ENCODE measurements at places on chromosomes 6 and 20.

DNA sequence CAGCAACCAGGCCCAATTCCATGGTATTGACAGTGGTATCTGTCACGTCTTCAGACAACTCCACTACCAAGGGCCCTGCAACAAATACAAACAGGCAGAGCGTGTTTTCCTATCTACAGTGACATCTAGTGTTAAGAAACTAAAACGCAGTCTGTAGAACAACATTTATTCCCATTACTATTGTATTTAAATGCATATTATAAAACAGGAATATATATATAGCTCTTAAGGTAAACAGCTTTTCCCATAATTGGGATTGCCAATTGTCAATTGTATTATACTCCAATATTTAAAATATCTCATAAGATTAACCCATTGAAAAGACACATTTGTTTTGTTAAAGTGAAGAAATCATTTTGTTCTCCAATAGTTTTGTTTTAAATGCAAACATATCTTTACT lies 97.2 kb downstream of the KIF16B start:
- no peak for DNase-seq

DNA sequence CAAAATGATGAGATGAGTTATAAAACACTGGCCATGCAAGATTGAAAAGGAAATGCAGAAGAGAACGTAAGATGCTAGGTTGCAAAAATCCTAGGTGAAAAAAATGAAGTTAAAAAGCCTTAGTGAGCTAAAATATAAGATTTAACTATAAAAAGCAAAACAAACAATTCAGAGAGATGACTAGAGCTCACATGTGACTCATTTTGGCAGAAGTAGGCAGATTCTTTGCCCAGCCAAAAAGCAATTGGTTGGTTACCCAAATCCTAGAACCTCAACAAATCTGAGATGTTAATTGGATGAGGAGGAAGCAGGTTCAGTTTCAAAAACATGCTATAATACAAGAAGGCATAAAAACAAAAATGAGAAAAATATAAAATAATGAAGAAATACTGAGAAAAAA lies 249.1 kb downstream of the OGFRL1 start:
- DNase-seq, result no peak

DNA sequence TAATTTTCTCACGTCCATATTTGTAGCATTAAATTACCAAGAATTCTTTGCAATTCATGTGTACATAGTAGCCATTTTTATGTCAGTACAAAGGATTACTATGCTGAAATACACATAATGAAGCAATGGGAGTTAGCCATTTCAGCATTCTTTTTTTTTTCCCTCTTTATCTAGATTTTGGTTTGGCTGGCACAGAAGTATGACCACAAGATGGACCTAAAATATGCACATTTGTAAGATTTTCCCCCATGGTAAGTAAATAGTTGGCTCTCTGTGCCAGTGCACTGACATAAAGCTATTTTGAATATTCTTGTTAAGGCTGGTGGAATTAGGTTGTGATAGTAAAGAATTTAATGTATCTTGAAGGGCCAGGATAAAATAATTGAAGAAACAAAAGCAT lies 486.1 kb upstream of the BTBD3 start:
- no peak for DNase-seq

DNA sequence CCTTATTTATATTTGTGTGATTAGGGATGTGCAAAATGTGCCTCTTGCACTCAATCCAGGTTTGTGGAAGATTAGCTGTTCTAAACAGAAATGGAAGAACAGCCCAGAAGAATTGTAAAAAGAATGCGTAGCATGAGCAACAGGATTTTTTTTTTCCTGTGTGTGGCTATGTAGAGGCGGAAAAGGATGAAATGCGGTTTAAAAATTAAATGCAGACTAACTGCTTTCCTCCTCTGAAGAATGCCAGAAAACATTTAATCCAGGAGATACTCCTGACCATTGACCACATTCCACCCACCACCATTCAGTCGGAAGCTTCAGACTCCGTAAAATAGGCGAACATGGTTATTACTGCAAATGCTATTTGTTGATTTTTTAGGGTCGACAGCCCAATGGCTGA lies 83.4 kb downstream of the BMP6 start:
- DNase-seq, result no peak

DNA sequence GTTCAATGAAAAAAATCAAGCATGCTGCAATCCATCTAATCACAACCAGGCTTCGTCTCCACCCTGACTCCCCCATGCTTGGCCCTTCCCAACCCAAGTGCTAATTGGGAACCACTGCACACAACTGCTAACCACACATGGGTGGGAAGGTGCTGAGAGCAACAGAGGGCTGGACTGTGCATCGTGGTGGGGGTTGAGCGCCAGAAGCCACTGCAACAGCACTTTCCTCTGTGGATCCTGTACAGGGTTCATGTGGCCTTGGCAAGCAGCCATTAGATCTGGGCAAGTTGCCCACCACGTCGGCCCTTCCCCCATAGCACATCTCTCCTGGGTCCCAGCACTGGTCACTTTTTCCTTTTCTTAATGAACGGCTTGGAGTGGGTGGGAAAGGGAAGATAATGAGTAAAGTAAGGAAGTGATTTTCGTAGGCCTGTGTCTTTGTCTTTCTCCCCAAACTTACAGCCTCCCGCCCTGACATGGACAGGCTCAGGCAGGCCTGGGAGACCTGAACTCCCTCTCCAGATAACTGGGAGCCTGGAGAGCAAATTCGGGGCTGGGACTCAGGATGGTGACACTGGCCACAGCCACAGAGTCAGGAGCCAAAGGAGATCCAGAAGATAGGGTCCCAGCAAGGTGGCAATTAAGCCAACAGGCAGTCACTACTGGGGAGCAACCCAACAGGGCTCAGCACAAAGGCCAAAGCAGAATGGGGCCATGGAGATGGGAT lies 34.4 kb upstream of the MRPS10 start:
- no peak for DNase-seq

DNA sequence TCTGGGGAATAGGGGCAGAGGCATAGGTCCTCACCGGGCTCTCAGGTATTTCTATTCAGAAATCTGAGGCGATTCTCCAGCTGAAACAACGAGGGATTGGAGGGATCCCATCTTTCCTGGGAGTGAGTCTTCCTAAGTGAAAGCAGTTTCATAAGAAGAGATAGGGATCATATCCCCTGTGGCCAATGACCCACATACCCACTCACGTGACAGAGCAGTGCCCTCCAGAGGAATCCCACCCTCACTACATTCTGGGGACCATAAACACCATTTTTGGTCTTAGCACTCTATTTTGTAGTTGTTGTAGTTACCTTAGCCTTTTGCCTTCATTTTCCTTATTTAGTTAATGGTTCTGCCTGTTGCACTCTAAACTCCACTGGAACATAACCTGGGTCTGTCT lies 121.1 kb downstream of the GPR63 start:
- no peak for DNase-seq

- no peak for DNase-seq
Measured at GRCh38 chr6:125101631-125102030, 51.9 kb upstream of the TPD52L1 start.

DNA sequence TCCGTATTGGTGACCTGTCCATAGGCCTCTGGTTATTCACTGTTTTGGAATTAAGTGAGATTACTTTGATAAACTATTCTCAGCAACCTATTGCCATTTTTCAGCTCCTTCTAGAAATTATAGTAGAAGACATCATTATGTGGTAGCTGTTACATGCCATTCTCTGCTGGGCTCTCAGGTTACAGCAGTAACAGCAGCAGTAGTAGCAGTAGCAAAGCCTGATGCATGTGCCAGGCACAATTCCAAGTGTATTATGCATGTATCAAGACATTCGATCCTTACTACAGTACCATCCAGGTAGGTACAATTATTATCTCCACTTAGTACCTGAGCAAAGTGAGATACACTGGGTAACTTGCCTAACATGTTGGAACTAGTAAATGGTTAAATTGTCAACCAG lies 74.3 kb downstream of the RPS12 start:
- DNase-seq, result no peak

DNA sequence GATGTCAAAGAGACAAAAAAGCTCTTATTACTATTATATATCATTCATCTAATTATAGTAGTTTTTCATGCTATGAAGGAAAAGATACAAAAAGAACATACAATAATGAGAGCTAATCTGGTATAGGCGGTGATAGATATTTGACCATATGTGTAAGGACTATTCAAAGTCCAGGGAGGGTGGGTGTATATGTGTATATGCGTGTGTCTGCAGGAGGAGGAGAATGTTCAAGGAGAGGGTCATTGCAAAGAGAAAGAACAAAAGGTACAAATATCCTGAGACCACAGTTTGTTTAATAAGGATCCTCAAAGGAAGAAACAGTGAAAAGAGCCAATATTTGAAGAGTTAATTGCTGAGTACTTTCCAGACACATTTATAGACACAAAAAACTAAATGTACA lies 1288.6 kb upstream of the CITED2 start:
- no peak for DNase-seq

DNA sequence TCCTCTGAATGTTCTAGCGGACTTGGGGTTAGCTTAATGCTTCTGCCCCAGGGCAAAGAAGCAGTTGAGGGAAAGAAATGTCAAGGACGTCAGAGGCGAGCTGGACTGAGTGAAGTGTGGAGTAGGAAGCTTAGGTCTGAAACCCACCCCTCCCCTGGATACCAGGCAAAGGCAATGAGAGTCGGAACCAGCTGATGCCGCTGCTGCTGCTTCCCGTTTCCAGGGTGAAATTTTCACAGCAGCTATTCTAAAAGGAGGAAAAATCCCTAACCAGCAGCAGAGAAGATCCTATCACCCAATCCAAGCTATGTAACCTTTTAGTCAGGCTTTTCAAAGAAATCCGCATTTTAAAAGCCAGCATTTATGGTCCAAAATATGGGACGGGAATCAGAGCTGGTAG lies 564.3 kb downstream of the LMBRD1 start:
- DNase-seq, result no peak

DNA sequence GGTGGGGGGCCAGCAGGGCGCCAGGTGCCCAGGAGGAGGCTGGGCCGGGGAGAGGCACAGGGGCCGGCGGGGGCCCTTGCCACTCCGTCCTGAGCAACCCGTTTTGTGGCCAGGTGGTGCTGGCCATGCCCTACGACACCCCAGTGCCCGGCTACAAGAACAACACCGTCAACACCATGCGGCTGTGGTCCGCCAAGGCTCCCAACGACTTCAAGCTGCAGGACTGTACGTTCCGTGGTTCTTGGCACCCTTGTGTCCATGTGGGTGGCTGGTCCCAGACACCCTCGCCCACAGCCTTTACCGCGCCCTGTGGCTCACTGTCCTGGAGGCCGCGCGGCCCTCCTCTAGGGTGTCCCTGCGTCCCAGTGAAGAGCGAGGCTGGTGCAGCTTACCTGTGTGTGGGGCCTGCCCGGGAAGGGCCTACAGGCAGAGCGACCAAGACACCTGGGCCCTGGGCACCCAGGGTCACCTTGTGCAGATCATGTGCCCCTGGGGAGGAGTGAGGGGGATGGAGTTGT lies 28.7 kb downstream of the PYGB start:
- no peak for DNase-seq

DNA sequence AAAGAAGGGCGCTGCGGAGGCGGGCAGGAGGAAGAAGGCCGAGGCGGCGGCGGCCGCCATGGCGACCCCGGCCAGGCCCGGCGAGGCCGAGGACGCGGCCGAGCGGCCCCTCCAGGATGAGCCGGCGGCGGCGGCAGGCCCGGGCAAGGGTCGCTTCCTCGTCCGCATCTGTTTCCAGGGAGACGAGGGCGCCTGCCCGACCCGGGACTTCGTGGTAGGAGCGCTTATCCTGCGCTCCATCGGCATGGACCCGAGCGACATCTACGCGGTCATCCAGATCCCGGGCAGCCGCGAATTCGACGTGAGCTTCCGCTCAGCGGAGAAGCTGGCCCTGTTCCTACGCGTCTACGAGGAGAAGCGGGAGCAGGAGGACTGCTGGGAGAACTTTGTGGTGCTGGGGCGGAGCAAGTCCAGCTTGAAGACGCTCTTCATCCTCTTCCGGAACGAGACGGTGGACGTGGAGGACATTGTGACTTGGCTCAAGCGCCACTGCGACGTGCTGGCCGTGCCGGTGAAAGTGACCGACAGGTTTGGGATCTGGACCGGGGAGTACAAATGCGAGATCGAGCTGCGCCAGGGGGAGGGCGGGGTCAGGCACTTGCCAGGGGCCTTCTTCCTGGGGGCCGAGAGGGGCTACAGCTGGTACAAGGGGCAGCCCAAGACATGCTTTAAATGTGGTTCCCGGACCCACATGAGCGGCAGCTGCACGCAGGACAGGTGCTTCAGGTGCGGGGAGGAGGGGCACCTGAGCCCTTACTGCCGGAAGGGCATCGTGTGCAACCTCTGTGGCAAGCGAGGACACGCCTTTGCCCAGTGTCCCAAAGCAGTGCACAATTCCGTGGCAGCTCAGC lies 780 bp downstream of the ZCCHC3 start:
- DNase-seq, result no peak

DNA sequence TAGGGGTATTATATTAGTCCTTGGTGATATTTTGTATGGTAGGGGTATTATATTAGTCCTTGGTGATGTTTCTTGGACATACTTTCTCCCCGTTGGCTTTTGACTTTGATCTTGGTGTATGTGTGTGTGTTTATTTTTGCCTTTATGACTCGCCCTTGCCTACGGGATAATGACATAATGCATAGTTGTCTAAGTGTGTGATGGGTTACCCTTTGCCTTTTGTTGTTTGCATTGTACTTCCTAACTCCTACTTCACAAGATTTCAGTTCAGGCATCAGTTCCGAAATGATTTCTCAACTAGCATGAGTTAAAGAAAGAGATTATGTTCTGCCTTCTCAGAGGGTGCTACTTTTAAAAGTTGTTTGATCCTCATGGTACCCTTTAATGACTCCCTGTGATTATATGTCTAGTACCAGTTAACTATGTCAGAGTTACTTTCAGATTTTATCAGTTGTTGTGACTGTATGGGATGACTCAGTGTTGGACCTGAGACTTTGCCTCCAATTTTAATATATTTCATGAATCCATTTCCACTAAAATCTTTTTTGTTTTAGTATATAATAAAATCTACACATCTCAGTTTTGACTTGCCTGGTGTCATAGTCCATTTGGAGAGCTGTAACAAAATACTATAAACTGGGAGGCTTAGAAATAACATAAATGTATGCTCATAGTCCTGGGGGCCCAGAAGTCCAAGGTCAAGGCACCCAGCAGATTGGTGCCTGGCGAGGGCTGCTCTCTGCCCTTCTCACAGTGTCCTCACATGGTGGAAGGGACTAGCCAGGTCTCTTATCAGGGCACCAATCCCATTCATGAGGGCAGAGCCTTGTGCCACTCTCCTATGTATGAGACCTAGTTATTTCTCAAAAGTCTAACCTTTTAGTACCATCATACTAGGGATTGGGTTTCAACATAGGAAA lies 34.1 kb downstream of the CDYL start:
- no peak for DNase-seq

DNA sequence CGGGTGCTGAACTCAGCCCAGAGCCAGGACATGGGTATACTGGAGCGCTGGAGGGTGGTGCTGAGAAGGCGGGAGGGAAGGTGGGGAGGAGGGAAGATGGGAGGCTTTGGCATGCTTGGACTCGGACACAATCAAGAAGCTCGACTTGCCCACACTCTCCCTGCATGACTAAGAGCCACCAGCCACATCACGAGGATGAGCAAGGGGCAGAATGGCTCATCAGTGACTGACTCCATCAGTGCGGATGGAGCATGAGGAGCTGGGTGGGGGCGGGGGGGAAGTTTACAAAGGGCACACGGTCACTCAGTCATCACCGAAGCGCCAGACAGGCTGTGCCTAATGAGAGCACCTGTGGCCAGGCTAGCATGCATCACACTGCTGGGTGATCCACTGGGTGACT lies 222.8 kb downstream of the KIF16B start:
- no peak for DNase-seq

- DNase-seq, result no peak
Measured at GRCh38 chr6:19180348-19181072, 656.7 kb upstream of the ID4 start.

GRCh38 chr20:38798266-38798665 lies 7.2 kb upstream of the PPP1R16B start:
- no peak for DNase-seq

Data from vagina (tissue), 2 donors.